Lung microvascular endothelial cell (primary cell): ENCODE measurements at places on chromosomes 5 and 9.
A peak's percentile ranks its signal among the peaks of the same experiment; 100 is the strongest.

GRCh38 chr9:78030296-78030552, 1.4 kb downstream of the GNAQ start:
- DNase-seq: peak; percentile 37

DNA sequence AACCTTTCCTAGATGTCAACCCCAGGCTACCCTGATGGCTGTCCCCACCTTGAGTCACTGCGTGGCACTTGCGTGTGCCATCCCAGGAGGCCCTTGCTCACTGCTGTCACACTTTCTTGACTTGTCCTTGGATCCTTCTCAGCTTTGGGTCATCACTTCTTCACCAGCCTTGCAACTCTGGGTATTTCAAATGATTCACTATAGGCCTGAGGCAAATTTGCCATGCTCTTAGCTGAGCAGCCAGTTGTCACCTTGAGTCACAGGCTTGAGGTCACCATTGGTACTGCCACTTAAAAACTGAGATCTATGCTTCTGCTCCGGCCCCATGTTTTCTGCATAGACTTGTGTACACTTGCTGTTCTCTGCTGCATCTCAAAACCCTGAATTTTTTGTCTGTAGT, 84.7 kb downstream of the BASP1 start:
- no peak for DNase-seq

DNA sequence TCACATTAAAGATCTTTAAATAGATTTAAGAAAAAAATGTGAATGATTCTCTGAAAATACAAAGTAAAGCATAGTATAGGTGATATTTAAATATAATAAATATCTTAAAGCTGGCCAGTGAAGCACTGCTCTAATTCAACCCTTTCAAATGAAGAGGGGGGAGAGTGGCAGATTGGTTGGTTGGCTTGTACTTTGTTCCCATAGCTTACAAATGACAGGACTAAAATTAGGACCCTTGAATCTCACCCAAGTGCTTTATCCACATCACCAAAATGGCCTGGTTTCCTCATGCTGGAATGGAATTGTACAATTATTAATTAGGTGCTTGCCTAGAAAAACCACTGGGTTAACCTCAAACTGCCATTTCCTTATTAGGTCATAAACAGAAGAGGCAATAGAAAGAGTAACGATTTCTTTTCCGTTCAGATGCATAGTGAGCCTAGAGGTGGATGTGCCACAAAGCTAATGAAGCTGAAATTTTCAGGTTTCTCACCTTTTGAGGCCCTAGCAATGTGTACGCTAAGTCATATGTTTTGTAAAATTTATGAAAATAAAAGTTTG, 354.5 kb upstream of the CDH6 start:
- DNase-seq: no peak

GRCh38 chr5:77936365-77936693, 160.2 kb upstream of the TBCA start:
- DNase-seq: no peak

GRCh38 chr9:18459962-18460584, 13.9 kb upstream of the ADAMTSL1 start:
- DNase-seq: no peak
